ENCODE measurements at places on chromosomes 11 and 22. TPM values are rescaled to one million over a fixed set of nuclear protein-coding genes. Genes with fewer than 3 reads are reported as not detected.

Gene OR2D2
- total RNA-seq = not detected

Gene OR4A47
- not detected for total RNA-seq

Gene OR10D3
- not detected for total RNA-seq

Gene PYGM
- 80.2 TPM for total RNA-seq

Gene CYB5R2
- 0.65 TPM for total RNA-seq

DNA sequence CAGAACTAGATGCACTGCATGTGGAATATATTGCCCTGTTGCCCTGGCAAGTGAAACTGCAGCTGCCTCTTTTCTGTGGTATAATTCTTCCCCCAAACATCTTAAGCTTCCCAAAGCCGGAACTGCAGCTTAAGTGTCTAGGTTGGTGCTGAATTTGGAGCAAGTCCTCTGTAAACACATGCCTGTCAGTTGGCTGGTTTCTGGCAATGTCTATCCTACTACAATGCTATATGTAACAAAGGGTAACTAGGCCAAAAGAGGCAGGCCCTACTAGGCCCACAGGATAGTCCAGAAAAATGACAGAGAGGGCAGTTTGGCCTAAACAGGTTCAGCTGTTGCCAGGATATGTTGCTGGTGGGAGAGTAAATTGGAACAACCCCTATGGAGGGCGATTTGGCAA is 27.9 kb downstream of the ASCC2 start:
- no peak for DNase-seq

GRCh38 chr22:22248878-22249277 is 4.3 kb downstream of the VPREB1 start:
- no peak for DNase-seq

DNA sequence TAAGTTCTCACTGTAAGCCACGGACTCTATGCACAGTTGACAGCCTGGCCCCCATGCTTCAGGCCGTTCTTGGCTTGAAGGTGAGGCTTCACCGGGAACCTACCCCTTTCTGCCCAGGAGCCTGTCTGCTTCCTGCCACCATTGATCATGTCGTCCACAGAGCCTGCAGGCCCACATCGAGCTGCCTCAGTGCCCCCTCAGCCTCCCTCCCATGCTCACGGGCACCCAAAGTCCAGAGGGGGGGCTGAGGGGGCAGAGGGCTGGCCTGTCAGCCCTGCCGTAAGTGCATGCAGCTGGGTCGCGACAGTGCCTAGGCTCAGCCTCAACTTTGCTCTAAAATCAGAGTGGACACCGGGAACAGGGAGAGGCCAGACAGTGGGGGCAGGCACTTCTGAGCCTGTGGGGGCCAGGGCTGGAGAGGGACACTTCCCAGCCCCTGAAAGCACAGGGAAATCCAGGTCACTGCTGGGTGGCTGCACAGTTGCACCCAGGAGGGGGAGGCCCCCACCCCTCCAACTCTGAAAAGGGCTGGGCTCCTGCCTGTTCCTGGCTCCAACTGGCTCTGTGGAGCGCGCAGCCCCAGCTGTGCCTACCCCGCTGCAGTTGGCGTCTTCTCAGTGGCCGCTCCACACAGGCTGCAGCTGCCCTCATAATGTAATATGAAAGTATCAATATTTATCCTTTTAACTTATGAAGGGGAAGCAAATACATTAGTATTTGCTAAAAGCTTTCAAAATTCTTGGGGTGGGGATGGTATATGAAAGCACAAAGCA is 598.6 kb downstream of the DLG2 start:
- no peak for DNase-seq

- no peak for DNase-seq
These were observed 12.4 kb downstream of the SMIM38 start for GRCh38 chr11:69167916-69168691.

DNA sequence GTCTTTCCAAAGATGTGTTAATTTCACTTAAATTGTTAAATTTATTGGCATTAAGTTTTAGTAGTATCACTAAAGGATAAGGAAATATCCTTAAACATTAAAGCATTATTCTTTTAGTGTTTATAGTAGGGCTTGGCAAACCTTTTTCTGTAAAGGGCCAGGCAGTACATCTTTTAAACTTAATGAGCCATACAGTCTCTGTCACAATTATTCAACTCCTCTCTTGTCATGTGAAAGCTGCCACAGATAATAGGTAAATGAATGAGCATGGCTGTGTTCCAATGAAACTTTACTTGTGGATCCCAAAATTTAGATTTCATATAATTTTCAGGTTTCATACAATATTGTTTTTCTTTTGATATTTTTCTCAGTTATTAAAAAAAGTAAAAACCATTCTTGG is 268.2 kb upstream of the C11orf87 start:
- DNase-seq = no peak

DNA sequence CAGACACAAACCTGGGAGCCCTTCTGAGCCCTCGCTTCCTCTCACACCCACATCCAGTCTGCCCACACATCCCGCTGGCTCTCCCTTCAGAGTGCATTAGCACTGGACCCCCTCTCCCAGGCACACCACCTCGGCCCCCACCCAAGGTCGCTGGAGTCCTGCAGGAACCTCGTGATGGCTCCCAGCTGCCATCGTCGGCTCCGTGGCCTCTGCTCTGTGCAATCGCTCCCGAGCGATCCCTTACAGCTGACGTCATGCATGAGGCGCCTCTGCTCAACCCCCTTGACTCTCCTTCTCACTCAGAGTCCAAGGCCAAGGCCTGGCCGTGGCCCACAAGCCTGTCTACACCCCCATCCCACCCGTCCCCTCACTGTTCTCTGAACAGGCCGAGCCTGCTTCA is 183.9 kb downstream of the EFCAB6 start:
- peak; percentile 54 for DNase-seq

DNA sequence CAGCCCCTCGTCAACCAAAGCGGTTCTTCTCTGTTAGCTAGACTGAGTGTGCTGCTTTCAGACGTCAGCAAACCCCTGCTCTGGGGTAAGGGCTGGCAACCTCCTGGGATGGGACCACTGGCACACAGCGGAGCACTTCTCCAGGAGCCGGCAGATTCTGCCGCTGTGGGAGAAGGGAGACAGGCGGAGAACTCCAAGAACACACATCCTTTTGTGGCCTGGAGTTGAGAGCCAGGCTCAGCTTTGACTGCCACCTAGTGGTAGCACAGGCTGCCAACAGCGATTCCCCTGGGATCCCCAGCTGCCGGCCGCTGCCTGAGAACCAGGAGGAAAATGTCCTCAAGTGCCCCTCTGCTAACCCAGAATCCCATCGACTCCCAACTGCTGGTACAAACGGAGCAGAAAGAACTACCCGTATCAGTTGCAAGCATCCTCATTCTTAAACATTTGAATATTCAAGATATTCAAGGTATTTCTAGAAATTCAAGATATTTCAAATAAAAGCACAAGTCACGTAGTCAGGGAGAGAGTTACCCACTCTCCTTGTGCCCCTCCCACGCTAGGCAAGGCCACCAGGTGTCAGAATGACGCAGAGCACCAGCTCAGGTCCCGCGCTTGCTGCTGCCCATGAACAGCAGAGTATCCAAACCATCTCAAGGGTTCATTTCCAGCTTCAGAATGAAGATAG is 4.9 kb downstream of the LTO1 start:
- peak; percentile 84 for DNase-seq

DNA sequence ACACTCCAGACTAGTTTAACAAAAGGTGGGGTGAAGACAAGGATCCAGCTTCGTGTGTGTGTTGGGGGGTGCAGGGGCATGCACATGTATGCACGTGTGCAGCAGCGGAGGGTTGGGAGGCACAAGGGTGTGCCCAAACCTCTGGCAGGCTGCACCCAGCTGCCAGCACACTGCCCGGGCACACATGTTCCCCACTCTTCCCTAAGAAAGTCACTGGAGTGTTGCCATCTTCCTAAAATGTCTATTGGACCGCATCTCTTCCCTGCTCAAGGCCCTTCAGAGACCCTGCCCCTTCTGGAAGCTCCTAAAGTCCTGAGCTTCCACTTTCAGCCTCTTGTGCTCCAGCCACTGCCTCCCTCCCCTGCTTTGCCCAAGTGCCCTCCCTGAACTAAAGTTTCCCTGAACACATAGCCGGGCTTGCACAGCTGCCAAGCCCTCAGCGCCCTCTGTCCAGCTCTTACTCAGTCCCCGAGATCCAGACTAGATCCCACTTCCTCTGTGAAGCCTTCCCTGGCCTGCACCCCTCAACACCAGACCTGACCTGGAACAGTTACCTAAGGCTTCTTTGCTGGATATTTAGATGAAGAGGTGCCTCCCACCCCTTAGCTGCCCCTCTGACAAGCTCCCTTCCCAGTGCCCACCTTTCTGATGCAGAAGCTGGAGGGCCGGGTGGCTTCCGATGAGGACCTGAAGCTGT is 6.0 kb downstream of the CFL1 start:
- no peak for DNase-seq

GRCh38 chr11:104899226-104899625 is 966 bp upstream of the CASP12 start:
- no peak for DNase-seq

Data from heart left ventricle (tissue), 16 donors.